Fibroblast of the conjunctiva (primary cell): ENCODE measurements at places on chromosomes 3 and 15.

- DNase-seq: no peak
These were observed 276.2 kb upstream of the SGO1 start for GRCh38 chr3:20462226-20462625.

- DNase-seq: peak; percentile 33
These were observed 530.6 kb upstream of the IL12A start for GRCh38 chr3:159458010-159458409.

- DNase-seq: peak; percentile 14
These were observed 47.0 kb upstream of the SELENOK start for GRCh38 chr3:53938645-53939044.

GRCh38 chr3:28295898-28296490, 52.5 kb upstream of the ZCWPW2 start:
- DNase-seq: no peak

DNA sequence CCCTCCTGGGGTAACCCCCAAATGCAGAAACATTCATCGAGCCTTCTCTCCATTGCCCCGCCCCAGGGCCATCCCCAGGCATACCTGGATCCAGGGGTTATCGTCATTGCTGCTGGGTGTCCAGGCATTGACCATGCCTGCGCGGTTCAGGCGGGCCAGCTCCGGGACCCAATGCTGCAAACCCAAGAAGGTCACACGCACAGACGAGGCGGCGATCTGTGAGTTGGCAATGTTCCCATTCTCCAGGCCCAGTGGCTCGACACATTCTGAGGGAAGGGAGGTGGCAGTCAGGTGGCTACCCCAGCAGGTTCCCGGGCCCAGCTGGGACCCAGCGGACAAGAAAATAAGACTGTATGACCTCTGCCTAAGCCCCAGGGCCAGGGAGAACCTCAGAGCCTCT, 6.1 kb downstream of the MFGE8 start:
- no peak for DNase-seq

DNA sequence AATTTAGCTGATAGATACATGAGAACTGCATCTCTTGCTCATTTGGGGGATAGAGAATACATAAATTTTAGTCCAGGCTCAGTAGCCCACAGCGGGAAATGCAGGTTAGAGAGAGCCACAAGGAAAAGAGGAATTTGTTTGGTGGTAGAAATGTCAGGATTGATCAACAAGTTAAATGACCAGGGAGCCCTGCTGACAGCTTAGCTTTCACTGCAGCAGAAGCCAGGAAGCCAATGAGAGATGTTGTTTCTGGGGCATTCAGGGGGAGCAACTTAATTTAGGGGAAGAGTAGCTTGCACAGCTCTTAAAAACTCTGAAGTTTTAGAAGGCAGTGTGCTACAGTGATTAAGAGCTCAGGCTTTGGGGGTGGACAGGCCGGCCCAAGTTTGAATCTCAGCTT, 22.7 kb downstream of the ARHGEF26 start:
- no peak for DNase-seq

DNA sequence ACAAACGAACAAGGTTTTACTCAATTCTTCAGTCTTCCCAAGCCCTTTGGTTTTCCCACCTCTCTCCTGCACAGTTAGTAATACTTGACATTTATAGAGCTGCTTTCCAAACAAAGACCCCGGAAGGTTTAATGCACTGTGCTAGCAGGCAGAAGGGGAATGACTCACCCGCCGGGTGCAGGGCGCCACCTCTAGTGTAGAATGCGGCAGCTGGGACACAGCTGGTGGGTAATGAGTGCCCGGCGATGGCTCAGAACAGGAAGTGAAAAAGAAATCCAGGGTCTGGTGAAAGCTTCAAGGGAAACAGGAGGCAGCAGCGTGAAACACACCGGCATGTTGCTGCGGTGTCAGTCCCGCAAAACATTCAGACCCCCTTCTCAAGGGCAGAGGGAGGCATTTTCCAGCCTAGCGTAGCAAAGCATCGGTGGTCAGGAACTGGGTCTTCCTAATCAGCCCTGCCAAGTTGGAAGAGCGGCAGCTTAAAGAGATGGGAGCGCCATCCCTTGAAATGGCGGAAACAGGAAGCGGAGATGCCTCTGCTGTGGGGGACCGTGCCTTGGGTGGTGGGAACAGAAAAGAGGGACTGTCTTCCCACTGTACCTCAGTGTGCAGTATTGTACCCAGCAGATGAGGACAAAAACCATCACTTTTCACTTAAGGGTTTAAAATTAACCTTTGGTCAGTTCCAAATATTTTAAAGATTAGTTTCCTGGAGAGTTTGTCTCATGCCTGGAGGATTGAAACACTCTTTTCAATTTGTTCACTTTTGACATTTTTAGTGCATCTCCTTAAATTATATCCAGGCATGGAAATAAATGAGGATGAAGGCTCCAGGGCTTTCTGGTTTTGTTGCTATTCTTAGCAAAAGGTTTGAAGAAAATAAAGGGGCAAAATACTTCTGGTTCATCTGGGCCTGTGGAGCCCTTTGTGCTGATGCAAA, 160.7 kb upstream of the MCTP2 start:
- no peak for DNase-seq

DNA sequence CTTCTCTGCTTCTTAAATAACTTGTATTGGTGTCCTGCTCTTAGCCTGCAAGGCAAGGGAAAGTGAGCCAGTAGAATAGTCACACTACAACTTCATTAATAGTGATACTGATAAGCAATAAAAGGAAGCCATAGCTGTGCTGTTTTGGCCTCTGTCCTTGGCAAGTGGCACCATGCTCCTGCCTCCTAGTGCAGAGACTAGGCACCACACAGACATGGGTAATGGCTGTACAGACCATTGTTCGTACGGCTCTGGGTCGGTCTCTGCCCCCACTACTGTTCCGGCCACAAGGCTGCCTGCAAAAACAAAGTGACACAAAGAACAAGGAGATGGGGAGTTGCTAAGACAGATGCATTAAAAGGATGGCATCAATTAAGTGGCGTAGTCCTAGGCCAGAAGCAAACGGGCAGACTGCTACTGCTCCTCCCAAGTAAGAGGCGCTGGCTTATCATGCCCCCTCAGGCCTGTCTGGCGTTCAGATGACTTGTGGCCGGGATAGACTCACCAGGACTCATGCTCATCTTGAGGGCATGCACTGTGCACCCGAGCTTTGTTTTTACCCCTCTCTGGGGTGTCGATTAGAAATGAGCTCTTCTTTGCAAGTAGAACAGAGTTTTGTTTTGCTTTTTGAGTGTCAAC, 75.6 kb downstream of the TRAK1 start:
- DNase-seq: no peak

GRCh38 chr3:165837058-165837525, at the start of gene BCHE:
TSS of gene BCHE (minus strand) at chr3:165837423. CDS start at chr3:165831033, 6,390 bp downstream.
- peak; percentile 55 for DNase-seq

- DNase-seq: no peak
These were observed 10.6 kb upstream of the ITPKA start for GRCh38 chr15:41483115-41483514.

GRCh38 chr15:50353975-50354837, 792 bp downstream of the GABPB1 start:
- DNase-seq: peak; percentile 87

- DNase-seq: no peak
These were observed 160.5 kb upstream of the ADAMTS9 start for GRCh38 chr3:64848127-64848800.

DNA sequence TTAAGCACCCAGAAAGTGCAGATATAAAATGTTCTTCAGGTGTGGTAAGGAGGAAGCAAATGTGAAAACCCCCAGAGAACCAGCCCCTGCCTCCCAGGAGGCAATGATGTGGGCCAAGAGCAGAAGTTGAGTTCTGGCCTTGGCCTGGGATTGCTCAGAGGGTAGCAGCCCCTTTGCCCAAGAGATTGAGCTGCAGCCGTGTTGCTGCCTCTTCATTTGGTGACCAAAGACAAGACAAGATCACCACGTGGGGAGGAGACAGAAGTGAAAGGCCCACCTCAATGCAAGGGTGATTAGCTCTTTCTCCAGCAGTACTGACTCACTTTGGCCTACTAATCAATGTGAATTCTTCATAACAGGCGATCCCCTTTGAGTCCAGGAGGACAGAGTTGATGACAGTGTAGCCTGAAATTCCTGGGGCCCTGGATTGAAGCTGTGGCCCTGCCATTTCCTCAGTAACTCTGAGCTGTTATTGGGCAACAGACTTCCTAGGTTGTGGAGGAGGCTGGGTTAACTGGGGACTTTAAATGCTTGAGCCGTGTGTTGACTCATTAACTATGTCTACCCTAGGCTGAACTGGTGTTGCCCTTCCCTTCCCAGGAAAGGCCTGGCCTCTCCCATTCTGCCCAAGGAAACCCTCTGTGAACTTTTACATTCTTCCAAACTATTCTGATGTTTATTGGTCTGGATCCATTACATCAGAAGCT, 86.5 kb downstream of the ST6GAL1 start:
- no peak for DNase-seq

DNA sequence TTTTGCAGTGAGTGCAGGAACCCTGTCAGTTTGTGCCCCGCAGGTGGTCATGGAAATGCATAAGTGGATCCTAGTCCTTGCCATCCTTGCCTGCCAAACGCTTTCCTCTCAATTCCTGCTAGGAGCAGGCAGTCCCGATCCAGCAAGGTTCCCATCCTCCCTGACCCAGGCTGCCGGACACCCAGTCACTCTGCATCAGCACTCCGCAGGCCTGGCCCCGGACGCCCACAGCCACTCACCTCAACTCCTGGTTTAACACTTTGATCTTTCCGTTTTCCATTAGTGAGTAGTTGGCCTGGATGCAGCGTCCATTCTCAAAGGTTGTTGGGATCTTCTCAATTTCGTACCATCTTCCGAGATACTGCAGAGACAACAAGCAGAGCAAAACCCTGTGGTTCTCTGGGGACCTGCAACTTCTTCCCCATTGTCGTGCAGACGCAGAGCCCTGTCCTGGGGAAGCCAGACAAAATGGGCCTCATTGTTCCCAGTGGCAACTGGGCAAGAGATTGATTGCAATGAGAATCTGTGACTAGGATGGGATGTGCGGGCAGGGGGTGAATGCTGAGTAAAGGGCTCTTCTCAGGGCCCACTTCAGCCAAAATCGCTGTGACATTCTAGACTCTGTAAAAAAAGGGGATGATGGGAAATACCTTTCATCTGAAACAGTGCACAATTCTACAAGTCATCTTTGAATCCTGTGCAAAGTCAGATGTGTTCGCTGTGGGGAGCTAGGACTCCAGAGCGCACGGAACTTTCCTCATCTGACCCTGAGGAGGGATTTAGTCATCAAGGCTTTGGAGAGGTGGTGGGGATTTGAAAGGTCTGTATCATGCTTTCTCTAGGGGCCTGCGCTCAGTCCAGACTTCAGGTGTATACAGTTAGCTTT, 9.9 kb downstream of the APOD start:
- DNase-seq: no peak

DNA sequence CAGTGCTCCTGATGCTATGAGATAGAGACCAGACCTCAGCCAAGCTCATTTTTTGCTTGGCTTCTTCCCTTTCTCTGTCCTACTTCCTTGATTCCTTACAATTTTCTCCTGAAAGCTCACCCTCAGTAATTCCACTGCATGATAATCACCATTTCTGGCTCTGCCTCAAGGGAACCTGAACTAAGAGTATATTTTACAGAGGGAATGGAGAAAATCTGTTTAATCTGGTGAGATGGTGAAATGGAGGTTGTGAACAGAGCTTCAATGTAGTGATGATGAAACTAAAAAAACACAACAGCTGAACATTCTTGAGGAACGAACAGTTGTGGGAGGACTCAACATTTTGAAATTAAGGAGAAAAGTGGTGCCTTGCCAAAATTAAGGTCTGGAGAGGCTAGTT, 16.3 kb downstream of the HHLA2 start:
- no peak for DNase-seq

DNA sequence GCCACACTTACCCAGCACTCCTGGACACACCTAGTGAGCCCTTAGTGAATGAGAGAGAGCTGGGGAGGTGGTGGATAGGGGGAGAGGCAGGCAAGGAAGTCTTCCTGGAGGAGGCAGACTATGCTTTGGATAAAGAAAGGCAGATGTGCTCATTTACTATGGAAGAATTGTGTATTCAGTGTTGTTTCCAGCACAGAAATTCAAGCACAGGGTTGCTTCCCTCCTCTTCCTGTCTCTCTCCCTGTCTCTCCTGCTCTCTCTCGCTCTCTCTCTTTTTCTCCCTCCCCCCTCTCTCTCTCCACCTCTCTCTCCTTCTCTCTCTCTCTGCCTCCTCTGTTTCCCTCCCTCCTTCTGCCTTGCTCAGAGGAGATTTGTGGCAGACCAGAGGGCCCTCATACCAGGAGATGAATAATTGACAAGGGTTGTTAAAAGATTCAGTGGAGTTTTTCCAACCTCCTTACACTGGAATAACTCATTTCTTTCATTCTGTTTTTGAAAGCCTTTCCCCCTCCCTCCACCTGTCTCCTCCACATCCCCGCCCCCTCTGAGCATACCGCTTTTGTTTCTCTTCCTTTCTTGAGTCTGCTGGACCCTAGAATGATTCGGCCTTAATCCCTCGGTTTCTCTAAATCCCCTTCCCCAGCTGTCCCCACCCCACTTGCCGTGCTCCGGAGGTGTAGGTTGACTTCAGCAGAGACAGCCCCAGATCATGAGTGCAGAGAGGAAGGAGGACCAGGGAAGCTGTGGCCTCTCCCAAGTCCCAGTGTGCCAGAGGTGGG, 65.6 kb downstream of the CCDC33 start:
- DNase-seq: no peak

GRCh38 chr15:100777821-100778220, 101.8 kb upstream of the ALDH1A3 start:
- DNase-seq: no peak

DNA sequence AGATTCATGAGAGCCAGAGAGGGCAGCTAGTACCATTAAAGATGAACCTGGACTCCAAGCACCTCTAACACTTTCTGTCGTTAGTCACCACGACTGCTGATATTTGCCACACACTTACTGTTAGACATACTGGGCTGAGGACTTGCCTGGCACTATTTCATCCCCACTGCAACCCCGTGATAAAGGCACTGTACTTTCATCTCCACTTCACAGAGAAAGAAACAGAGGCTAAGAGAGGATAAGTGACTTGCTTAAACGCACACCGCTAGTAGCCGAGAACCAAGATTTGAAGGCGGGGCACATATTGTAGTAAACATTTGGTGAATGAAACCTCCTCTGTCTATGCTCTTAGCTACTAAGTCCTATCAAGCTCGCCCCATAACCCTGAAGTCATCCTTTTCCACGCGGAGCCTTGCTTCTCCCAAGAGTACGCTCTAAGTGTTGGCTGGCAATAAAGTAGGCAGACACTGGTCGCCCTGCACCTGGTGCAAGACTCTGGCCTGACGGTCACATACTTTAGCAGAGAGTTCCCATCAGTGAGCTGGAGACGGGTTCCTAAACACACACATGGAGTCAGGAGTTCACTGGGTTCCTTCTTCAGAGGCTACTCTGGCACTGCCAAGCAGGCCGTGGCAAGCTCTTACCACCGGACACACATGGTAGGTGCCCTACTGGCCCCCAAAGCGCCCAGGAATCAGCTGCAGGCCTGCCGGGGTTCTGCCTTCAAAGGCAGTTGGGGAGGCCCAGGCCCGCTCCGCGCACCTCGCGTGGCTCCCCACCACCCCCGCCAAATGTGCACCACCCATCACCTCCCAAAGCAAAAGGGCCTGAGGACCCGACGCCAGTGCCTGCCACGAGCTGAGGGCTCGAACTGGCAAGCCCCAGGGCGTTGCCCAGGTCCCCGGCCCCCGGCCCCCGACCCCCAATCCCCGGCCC, 951 bp downstream of the POMGNT2 start:
- no peak for DNase-seq

GRCh38 chr15:70504299-70504951, 258.9 kb downstream of the UACA start:
- DNase-seq: no peak
